Fibroblast of skin of left biceps (primary cell): ENCODE measurements at places on chromosomes 3 and 15.

- peak; percentile 6 for DNase-seq
Observed at GRCh38 chr3:47617086-47618010, 38.7 kb upstream of the CSPG5 start.

- no peak for DNase-seq
Observed at GRCh38 chr3:167520266-167521005, 46.6 kb upstream of the SERPINI2 start.

DNA sequence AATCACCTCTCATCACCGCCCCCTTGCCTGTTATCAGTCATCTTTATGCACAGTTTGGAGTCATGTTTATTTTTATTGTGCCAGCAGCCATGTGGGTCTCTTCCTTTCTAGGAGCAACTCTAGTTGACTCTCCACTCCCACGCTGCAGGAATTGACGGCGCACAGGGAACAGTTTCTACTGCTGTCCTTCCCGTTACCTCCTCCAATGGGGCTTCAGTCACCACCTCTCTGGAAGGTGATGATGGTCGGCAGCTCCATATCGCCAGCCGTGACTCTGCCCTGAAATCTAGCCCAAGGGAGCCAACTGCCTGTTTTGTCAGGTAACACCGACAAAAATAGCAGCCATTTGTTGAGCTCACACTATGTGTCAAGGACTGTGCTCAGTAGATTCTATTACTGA is 35.6 kb upstream of the FAM107A start:
- DNase-seq: no peak

DNA sequence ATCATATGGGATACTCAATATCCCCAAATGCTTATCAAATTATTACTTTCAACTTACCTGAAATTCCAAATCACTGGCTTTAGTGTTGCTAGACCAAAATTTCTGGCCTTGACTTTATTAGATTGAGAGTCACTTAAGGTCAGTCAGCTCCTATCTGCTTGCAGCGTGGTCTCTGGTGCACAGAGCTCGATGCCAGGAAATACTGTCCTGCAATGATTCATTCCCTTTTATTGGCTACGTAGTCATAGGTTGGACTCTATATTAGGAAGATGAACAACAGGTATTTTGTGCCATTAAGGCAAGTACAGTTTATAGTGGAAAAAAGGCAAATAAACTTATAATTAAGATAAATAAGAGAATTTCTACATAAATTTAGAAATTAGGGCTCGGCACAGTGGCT is 378.6 kb upstream of the MCTP2 start:
- DNase-seq: no peak

- DNase-seq: no peak
Observed at GRCh38 chr3:188310270-188310710, 156.3 kb downstream of the LPP start.

- DNase-seq: no peak
Observed at GRCh38 chr3:196096382-196096953, 14.6 kb upstream of the TFRC start.

DNA sequence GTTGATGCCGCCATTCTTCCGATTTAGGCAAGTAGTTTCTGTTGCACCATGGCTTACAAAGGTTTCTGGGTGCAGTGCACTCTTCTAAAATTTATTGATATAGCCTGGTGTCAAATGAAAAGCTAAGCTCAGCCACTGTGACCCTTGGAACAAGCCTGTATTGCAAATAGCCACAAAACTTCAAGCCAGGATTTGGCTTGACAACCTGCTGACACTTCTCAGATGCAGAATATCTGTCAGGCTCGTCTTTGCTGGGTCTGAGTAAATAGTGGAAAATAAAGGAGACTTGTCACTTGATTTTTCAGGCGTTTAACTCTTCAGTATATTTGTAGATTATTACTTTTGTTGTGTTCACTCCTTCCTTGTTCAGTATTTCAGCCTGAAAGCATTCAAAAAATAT is 871.8 kb downstream of the OTOL1 start:
- no peak for DNase-seq

- no peak for DNase-seq
Observed at GRCh38 chr3:127899200-127899599, 15.8 kb upstream of the KBTBD12 start.

- DNase-seq: no peak
Observed at GRCh38 chr3:14802381-14802731, 16.4 kb upstream of the FGD5 start.

DNA sequence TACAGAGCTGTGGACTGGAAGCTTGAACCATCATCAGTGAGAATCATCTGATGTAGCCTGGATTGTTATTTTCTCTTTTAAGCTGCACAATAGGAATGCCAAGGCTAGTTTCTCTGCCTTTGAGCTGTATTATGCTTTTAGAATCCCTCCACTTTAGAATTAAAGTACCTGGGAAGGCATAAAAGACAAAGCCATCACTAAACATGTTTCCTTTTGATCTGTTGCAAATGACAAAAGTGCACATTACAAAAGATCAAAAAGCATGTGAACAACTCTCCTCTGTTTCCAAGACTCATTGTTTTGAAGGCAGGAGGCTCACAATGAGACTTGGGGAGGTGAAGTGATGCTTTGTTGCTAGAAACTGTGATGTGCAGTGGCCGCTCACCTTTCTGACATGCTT is 51.8 kb downstream of the LARS2 start:
- DNase-seq: no peak

DNA sequence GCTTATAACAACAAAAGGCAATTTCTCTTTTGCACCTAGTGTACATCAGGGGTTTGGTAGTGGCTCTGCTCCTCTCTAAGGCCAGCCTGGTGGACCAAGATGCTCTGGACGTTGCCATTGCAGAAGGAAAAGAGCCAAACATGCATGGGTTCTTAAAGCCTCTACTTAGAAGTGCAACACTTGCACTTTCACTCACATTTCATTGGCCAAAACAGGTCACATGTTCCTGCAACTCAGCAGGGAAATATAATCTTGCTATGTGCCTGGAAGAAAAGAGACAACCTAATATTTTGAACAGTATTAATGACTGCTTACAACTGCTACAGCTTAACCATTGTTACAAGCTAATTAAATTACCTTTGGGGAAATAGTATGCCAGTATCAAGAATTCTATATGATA is 182.9 kb downstream of the IL5RA start:
- DNase-seq: no peak

GRCh38 chr3:25433868-25434267 is 5.8 kb downstream of the RARB start:
- no peak for DNase-seq

- DNase-seq: no peak
Observed at GRCh38 chr3:125120379-125121122, 64.8 kb upstream of the HEG1 start.

DNA sequence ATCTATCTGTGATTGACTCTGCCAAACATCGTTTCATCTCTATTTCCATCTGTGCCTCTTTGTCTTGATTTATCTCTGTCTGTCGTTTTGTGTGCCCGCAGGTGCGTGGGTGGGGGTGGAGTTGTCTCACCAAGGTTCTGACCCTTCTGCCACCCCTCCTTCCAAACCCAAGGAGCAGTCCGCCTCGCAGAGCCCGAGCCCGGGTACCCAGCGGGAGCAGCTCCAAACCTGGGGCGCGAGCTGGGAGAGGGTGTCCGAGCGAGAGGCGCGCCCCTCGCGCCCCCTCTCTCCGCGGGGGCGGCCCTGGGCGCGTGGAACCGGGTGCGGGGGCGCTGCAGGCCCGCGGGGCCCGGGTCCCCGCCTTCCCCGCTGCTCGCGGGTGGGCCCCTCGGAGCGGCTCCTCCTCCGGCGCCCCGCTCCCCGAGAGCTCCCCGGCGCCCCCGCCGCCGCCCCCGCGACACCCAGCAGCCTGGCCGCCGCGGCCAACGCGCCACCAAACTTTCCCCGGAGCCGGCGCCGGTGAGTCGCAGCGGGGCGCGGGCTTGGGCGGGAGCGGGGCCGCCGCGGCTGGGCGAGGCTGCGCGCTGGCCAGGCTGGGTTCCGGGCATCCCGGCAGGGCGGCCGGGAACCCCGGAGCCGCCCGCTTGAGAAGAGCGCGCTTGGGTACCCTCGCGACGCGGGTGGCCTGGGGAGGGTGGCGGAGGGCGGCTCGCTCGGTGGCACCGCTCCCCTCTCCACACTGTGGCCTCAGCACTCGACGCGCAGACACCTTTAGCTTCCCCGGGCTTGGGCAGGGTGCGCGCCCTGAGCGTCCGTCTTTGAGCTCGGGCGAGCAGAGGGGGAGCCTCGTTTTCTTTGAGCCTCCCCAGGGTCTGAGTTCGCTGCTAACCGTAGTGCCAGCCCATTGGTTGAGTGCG is at the start of gene HRH1:
Gene HRH1, plus strand, starts transcription at position 458 of the 917 bp plus-strand sequence. CDS start 104,545 bp downstream, outside the sequence.
- DNase-seq: no peak
